ENCODE measurements at places on chromosomes 2 and 18.

DNA sequence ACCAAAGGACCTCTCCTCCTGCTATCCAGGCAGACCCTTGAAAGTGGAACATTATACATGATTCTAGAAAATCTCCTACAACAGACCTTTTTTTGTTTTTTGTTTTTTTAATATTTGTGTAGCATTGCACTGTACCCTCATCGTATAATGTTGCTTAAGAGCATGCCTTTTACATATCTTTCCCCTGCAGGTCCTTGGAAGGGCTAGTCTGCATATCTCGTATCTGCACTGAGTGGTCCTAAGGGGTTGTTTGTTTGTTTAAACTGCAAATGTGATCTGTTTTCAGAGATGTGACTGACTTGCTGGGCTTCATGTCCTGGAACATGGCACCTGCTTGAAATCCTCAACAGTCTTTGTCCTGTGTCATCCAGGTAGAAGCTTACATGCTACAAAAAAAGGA is 204.1 kb downstream of the FAM210A start:
- no peak for DNase-seq

DNA sequence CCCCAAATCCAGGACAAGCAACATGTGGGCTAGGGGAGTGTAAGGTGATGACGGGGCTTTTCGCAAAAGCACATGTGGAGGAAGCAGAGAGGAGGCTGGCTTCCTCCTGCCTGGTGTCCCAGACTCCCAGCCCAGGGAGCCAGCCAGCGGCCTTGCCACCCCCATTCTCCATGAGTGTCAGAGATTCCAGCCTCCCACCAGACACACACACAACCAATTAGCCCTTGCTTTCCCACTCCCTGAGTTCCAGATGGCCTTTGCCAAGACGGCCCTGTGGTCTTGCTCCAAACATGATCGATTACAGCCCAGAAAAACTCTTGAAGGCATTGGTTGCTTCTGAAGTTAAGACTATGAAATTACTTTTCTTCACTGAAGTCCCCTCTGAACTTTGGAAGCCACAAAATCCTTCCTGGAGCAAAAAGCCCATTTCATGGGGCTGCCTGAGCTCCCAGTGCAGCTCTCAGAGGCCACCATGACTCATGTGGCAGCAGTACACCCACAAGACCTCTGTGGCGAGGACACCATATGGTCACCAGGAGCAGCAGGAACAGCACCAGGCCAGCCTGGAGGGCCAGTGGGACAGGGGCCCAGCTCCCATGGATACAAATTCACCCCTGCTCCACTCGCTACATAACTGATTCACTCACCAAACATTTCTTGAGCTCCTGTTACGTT is 69.1 kb upstream of the PID1 start:
- peak; percentile 21 for DNase-seq

GRCh38 chr18:3140342-3140741 is 79.4 kb downstream of the MYOM1 start:
- DNase-seq = no peak

DNA sequence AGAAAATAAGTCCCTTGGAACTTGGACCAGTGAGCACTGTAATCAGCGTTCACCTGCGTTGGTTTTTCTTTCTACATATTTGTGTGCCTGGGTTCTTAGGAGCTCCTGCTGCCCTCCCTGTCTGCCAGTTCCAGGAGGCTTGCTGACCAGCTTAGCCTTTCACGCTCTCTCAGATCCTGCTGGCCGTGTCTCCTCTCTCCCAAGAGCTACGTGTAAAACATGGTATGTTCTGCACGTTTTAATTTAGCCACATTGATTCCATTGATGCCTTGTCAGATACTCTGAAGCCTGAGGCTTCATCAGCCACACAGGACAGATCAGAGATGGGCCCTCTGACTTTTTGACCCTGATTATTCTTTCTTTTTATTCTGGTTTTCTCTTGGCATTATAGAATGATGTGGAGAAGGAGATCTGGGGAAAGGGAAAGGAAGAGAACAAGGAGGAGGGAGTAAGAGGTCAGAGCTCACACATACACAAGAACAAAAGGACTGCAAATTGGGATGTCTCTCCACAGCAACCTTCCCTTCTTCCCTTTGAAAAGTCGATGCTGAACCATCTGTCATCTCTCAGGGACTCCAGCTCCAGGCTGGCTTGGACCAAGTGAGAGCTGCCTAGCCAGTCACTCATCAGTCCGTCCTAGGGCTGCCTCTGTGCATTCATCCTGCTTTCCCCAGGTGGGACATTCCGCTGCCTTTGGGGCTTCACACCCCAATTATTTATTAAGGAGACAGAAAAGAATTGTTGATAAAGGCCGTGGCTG is 152.8 kb downstream of the PIK3C3 start:
- DNase-seq = no peak

DNA sequence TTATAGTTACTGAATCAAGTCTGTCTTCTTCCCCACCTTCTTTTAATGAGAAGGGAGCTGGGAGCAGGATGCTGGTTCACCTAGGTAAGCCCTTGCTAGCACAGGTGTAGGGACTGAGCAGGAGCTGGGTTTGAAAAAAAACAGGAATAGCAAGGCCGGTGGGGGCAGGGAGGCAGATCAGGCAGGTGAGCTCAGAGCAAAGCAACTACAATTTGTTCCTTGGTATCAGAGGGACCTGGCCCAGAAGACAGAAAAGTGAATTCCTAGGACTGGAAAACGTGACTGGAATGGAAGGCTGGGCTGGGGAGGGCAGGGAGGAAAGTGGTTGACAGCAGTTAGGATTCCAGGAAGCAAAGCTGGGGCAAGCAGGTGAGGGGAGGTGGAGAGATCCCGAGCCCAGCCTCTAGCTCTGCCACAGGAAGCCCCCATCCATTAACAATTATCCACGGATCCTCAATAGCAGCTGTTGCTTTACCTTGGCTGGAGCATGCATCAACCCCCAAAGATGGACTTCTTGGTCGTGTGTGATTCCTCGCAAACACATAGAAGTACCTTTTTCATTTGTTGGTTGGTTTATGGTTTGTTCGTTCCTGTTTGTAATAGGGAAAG is 118.4 kb downstream of the LNPK start:
- no peak for DNase-seq

DNA sequence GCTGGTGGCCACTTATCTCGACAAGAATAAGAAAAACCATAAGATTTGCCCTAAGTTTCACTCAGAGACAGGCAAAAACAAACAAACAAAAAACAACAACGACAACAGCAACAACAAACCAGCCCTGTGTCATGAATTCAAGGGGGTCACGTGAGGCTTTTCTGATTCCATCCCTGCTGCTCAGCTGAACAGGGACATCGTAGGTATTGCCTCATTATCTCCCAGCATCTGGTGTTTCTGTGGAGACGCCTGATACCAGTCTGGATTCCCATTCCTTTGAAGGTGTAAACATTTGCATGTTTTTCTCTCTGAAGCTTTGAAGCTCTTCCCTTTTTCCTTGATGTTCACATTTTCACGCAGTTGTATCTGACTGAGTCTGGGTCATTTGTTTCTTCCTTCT is 117.4 kb downstream of the KCNF1 start:
- no peak for DNase-seq

GRCh38 chr2:54081574-54081973 is 33.8 kb upstream of the ACYP2 start:
- no peak for DNase-seq

- DNase-seq = no peak
These were observed 272.5 kb upstream of the CWC22 start for GRCh38 chr2:180279581-180279980.
